Endodermal cell (in vitro differentiated cells): ENCODE measurements at places on chromosomes 5 and 9.

DNA sequence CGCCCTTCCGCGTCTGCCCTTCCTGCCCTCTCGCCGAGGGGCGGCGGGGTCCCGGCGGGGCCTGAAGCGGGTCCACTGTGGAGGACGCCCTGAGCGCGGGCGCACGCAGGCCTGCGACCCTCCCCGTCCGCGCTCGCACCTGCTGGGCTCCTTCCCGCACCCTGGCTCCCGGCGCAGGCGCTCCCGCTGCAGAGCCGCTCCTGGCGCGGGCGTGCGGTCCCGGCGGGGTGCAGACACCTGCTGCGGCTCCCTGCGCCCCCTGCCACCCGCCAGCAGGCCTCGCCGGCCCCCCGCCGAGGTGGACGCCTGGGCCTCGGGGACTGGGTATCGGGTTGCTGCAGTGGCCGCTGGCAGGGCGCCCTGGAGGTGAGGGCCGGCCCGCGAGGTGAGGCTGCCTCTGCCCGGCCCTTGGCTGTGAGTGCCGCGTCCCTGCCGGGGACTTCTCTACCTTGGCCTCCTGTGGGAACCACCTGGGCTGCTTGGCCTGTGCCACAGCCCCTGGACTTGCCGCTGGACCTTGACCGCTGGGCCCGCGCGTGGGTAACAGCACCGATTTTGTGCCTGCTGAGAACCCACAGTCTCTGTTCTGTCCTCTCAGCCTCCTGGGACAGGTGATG lies 627 bp downstream of the ARRDC1 start:
- peak overlapping the region; percentile 77 for H3K4me3 ChIP-seq
- no peak for DNase-seq
- no peak overlapping the region for H3K27ac ChIP-seq
- H3K27me3 ChIP-seq, result no peaks in the 10 kb centered on the region
- no peaks in the 10 kb centered on the region for H3K36me3 ChIP-seq
- no peaks in the 10 kb centered on the region for H3K4me1 ChIP-seq

DNA sequence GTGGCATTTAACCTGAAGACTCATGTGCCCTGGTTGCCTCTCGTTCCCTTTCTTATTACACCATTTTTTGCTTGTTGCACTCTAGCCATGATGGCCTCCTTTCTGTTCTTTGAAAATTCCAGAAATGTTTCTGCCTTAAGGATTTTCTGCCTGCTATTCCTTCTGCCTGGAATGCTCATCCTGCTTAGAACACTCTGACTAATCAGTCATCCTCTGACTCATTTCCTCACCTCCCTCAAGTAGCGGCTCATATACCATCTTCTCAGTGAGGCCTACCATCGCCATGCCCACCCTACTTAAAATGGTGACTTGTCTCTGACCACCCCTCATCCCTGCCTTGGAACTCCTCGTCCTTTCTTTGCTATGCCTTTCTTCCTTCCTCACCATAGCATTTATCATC lies 68.8 kb downstream of the KIF4B start:
- H3K4me1 ChIP-seq, result no peaks in the 10 kb centered on the region
- H3K36me3 ChIP-seq, result no peaks in the 10 kb centered on the region
- H3K27me3 ChIP-seq, result no peaks in the 10 kb centered on the region
- H3K4me3 ChIP-seq, result no peak overlapping the region
- DNase-seq, result no peak

DNA sequence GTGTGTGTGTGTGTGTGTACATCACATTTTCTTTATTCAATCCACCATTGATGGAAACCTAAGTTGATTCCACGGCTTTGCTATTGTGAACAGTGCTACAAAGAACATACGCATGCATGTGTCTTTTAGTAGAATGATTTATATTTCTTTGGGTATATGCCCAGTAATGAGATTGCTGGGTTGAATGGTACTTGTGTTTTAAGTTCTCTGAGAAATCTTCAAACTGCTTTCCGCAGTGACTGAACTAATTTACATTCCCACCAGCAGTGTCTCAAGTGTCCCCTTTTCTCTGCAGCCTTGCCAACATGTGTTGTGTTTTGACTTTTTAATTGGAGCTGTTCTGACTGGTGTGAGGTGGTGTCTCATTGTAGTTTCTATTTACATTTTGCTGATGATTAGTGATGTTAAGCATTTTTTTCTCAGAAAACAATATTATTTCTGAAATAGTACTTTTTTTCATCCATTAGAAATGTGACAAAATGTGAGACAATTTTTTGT lies 769.7 kb downstream of the TAF11L14 start:
- H3K27ac ChIP-seq, result no peak overlapping the region
- H3K36me3 ChIP-seq, result no peaks in the 10 kb centered on the region
- no peaks in the 10 kb centered on the region for H3K27me3 ChIP-seq
- no peak for DNase-seq
- H3K4me1 ChIP-seq, result no peaks in the 10 kb centered on the region

- no peak overlapping the region for H3K4me3 ChIP-seq
- H3K4me1 ChIP-seq, result no peaks in the 10 kb centered on the region
- DNase-seq, result no peak
- no peaks in the 10 kb centered on the region for H3K36me3 ChIP-seq
- no peaks in the 10 kb centered on the region for H3K27me3 ChIP-seq
These were observed 376.3 kb downstream of the PIK3R1 start for GRCh38 chr5:68591850-68592249.

- H3K27me3 ChIP-seq, result no peaks in the 10 kb centered on the region
- no peaks in the 10 kb centered on the region for H3K4me1 ChIP-seq
- H3K36me3 ChIP-seq, result no peaks in the 10 kb centered on the region
- no peak overlapping the region for H3K27ac ChIP-seq
These were observed 199.6 kb downstream of the SYK start for GRCh38 chr9:91001146-91001611.

- H3K36me3 ChIP-seq, result no peaks in the 10 kb centered on the region
- no peaks in the 10 kb centered on the region for H3K27me3 ChIP-seq
- H3K4me1 ChIP-seq, result peaks cover 8% of the 10 kb centered on the region
- H3K4me3 ChIP-seq, result no peak overlapping the region
- H3K27ac ChIP-seq, result no peak overlapping the region
- DNase-seq, result no peak
These were observed 17.9 kb downstream of the SLC1A3 start for GRCh38 chr5:36624277-36624676.

GRCh38 chr5:77211691-77212047 lies 1.2 kb downstream of the PDE8B start:
- H3K4me3 ChIP-seq, result peak overlapping the region; percentile 39
- peaks cover 79% of the 10 kb centered on the region for H3K27me3 ChIP-seq
- H3K4me1 ChIP-seq, result no peaks in the 10 kb centered on the region
- no peaks in the 10 kb centered on the region for H3K36me3 ChIP-seq
- no peak for DNase-seq

- no peaks in the 10 kb centered on the region for H3K4me1 ChIP-seq
- H3K4me3 ChIP-seq, result no peak overlapping the region
- DNase-seq, result no peak
- H3K36me3 ChIP-seq, result no peaks in the 10 kb centered on the region
- peaks cover 15% of the 10 kb centered on the region for H3K27me3 ChIP-seq
- no peak overlapping the region for H3K27ac ChIP-seq
These were observed 20.9 kb upstream of the ASTN2 start for GRCh38 chr9:117435630-117436261.

- H3K27me3 ChIP-seq, result no peaks in the 10 kb centered on the region
- H3K36me3 ChIP-seq, result peaks cover 79% of the 10 kb centered on the region
- DNase-seq, result peak; percentile 50
- no peak overlapping the region for H3K27ac ChIP-seq
- peaks cover 25% of the 10 kb centered on the region for H3K4me1 ChIP-seq
- H3K4me3 ChIP-seq, result no peak overlapping the region
These were observed 111.9 kb downstream of the ROR2 start for GRCh38 chr9:91837981-91838731.

DNA sequence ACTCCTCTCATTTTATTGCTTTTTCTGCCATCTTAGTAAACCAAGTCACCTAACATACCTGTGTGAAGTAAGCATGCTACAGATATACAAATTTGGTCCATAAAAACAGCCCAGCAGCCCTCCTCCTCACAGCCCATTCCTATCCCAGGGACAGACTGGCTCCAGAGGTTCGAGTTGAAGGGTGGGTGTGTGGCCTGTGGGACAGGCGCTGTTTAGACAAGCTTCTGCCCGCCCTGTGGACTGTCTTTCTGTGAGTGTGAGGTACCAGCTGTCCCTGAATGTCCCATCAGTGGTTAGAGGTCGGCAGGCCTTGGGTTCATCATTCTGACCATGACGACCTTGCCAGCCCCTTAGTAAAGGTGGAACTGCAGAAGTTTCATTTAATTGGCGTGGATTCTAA lies 82.0 kb downstream of the WNK2 start:
- no peak overlapping the region for H3K27ac ChIP-seq
- peaks cover 10% of the 10 kb centered on the region for H3K36me3 ChIP-seq
- no peak for DNase-seq
- H3K27me3 ChIP-seq, result no peaks in the 10 kb centered on the region

DNA sequence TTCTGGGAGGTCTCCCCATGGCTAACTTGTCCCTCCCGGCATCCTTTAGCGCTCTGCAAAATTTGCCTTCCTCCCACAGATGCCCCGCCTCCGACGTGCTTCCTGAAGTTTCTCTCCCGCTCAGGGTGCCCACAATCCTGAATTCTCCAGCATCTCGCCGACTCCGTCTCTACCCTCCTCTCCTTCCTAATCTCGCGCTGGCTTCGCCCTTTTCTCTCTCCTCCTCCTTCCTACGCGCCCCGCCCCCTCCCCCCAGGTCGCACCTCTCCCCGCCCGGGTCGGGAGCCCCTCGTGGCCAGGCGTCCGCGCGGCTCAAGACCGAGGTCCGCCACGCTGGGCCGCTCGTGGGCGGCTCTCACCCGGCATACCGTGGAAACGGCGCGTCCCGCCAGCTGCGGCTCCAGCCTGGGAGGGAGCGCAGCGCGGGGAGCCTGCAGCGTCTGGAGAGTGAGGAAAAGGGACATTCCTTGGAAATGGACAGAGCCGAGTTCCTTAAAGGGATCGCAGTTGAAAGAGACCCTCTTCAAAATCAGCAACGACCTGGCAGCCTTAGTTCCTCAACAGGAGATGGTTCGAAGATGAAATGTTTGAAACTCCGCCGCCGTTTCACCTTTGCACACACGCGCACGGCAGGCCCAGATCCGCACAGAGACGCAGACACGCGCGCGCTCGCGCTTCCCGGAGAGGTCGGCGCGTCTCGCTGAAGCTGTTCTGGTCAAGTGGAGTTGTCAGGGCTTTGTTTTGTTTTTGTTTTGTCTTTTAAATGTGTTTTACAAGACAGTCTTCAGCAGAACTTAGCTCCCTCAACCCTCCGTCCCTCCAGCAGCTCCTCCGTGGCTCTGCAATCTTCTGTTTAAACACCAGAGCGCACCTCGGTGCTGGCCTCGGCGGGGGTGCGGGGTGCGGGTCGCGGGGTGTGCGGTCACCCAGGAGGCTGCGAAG lies 5.0 kb upstream of the IRX2 start:
- DNase-seq, result peak; percentile 93
- peaks cover 4% of the 10 kb centered on the region for H3K4me1 ChIP-seq
- peaks cover 74% of the 10 kb centered on the region for H3K27me3 ChIP-seq
- H3K27ac ChIP-seq, result no peak overlapping the region
- H3K36me3 ChIP-seq, result no peaks in the 10 kb centered on the region

DNA sequence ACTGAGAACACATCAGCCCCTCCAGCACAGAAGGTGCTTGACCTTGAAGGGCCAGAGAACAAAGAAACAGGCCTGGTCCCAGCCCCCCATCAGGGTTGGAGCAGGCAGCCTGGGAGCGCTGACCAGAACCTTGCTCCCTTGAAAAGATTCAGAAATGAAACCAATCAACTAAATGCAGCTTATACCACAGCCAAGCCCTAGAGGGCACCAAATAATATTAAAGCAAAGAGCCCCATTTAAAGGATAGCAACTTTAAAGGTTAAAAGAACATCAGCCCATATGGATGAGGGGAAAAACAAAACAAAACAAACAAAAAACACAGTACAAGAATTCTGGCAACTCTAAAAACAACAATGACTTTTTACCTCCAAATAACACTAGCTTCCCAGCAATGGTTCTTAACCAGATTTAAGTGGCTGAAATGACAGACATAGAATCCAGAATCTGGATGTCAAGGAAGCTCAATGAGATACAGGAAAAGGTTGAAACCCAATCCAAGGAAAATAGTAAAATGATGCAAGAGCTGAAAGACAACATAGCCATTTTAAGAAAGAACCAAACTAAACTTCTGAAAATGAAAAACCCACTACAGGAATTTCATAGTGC lies 471.9 kb downstream of the MTRR start:
- no peaks in the 10 kb centered on the region for H3K27me3 ChIP-seq
- no peaks in the 10 kb centered on the region for H3K36me3 ChIP-seq
- no peak overlapping the region for H3K27ac ChIP-seq
- H3K4me1 ChIP-seq, result no peaks in the 10 kb centered on the region
- no peak overlapping the region for H3K4me3 ChIP-seq
- no peak for DNase-seq

- H3K27me3 ChIP-seq, result no peaks in the 10 kb centered on the region
- no peaks in the 10 kb centered on the region for H3K4me1 ChIP-seq
- H3K27ac ChIP-seq, result no peak overlapping the region
These were observed 131.7 kb downstream of the TRPM6 start for GRCh38 chr9:74755999-74756398.

DNA sequence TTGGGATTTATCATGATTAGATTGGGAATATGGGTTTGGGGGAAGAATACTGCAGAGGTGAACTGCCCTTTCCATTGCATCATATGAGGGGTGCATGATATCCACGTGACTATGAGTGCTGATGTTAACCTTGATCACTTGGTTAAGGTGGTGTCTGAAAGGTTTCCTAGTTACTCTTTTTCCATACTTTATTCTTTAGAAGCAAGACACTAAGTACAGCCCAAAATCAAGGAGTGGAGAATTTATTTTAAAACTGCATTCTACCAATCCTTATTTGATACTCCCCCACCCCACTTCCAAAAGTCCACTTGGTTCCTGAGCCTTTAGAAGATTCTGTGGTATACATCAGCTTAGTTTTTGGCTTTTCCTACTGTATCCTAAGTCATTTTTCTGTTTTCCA lies 20.3 kb upstream of the STOM start:
- no peak overlapping the region for H3K27ac ChIP-seq
- no peak for DNase-seq
- peaks cover 4% of the 10 kb centered on the region for H3K4me1 ChIP-seq

DNA sequence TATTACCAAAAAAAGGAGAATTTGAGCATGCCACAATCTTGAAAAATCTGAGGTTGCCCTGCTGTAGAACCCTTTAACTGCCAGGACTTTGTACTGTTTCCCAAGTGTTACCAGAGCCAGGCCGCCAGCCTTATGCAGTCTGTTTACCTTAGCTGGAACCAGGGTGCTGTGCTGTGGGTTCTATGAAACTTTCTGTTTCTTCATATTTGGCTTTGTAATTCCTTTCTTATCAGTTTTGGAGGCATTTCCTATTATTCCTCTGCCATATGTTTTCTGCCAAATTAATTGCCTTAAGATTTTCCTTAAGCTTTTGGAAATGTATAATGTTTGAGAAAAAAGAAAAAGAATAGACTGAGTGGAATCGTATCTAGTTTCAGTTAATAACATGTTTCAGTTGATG lies 2.1 kb downstream of the S1PR3 start:
- no peaks in the 10 kb centered on the region for H3K27me3 ChIP-seq
- peak overlapping the region; percentile 97 for H3K4me3 ChIP-seq
- peaks cover 22% of the 10 kb centered on the region for H3K4me1 ChIP-seq
- no peak overlapping the region for H3K27ac ChIP-seq
- DNase-seq, result peak; percentile 22

- DNase-seq, result no peak
- no peaks in the 10 kb centered on the region for H3K27me3 ChIP-seq
- no peaks in the 10 kb centered on the region for H3K36me3 ChIP-seq
- no peak overlapping the region for H3K27ac ChIP-seq
- H3K4me1 ChIP-seq, result no peaks in the 10 kb centered on the region
These were observed 17.3 kb downstream of the LNPEP start for GRCh38 chr5:96952974-96953730.
